Cardiac septum (tissue), 1 donor: ENCODE measurements at places on chromosomes 6 and 20. TPM values are rescaled to one million over a fixed set of nuclear protein-coding genes. Genes with fewer than 3 reads are reported as not detected.

Gene SPEF1
- not detected for total RNA-seq

Gene NMBR
- total RNA-seq, result not detected

Gene RCAN2
- 281 TPM for total RNA-seq

Gene METTL24
- 2.0 TPM for total RNA-seq

Gene SLC17A2
- not detected for total RNA-seq

Gene PBX2
- 46.9 TPM for total RNA-seq

Gene HACE1
- 8.0 TPM for total RNA-seq

Gene AIG1
- 42.6 TPM for total RNA-seq

Gene PKIB
- total RNA-seq, result 0.38 TPM

Gene OVOL2
- total RNA-seq, result not detected

Gene SLC44A4
- not detected for total RNA-seq
